ENCODE measurements at places on chromosomes 2 and 18.

GRCh38 chr2:232204457-232204931, 174.1 kb upstream of the ALPP start:
- no peak for DNase-seq

GRCh38 chr18:47215554-47216138, 35.8 kb downstream of the SKOR2 start:
- DNase-seq: peak; percentile 19

- no peak for DNase-seq
Measured at GRCh38 chr2:162258686-162259085, 15.4 kb upstream of the FAP start.

GRCh38 chr2:233233618-233234230, 17.7 kb upstream of the ATG16L1 start:
- DNase-seq: no peak

DNA sequence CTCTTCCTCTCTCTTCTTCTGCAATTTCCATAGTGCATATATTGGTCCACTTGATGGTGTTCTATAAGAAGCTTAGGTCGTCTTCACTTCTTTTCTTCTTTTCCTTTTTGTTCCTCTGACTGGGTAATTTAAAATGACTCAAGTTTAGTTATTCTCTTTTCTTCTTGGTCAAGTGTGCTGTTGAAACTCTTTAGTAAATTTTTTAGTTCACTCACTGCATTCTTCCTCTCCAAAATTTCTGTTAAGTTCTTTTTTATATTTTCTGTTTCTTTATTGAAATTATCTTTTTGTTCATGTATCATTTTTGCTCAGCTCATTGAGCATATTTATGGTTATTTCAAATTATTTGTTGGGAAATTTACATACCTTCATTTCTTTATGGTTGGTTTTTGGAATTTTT, 32.7 kb upstream of the ZSWIM2 start:
- DNase-seq: no peak

DNA sequence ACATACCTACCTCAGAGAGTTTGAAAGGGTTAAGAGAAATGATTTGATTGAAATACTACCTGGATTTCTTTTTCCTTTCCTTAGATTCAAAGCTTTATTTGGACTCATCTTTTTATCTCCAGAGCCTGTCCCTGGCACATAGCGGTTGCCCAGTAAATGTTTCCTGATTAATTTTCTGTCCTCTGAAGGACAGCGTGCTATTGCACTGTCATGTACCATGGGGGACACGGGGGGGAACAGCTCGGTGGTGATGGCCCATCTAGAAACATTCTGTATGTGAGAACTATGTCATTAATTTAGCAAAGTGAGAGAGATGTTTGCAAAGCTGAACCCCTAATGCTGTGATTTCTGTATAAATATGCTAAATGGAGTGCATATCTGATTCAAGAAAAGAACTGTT, 26.4 kb upstream of the CABYR start:
- DNase-seq: no peak

GRCh38 chr2:45862843-45863242, 211.4 kb downstream of the PRKCE start:
- no peak for DNase-seq
